ENCODE measurements at places on chromosomes 7 and 10.

DNA sequence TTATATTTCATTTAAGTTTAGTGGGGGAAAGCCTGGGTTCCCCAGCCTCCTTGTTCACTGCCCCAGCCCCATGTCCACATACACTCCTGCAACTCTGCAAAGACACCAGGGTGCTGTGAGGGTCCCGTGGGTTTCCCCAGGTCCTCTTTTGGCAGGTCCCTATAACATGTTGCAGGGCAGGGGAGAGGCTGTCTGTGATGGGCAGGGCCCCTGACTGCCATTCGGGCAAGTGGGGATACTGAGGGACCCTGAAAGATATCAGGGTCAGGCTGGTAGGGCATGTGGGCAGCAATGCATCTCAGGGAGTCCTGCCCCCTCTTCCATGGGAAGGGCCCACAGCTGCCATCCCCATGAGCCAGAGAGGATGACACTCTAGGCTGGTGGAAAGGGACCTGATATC, 28.4 kb downstream of the RASGEF1A start:
- no peak for DNase-seq
- no peak overlapping the region for H3K27ac ChIP-seq
- no peak overlapping the region for H3K4me3 ChIP-seq
- H3K27me3 ChIP-seq = peaks cover 14% of the 10 kb centered on the region
- no peaks in the 10 kb centered on the region for H3K36me3 ChIP-seq

GRCh38 chr10:96238646-96239623, 32.4 kb downstream of the BLNK start:
- H3K36me3 ChIP-seq = peaks cover 87% of the 10 kb centered on the region
- peaks cover 93% of the 10 kb centered on the region for H3K4me1 ChIP-seq
- peak overlapping the region; percentile 45 for H3K4me3 ChIP-seq

DNA sequence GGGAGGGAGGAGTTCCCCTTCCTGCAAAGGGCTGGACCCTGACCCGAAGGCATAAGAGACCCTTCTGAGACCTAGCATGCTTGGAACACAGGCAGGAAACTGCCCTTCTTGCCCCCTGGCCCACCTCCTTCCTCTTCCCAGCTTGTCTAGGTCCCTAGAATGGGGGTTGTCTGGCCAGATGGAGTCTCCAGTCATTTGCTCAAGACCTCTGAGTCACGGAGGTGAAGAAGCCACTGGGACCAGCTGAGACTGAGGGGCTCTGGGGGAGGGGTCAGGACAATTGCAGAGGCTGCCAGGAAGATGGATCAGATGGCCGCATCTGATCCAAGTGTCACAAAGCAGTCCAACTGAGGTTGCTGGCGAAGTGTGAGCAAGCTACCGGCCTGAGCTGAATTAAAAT, 46.2 kb downstream of the COL13A1 start:
- H3K4me3 ChIP-seq = no peak overlapping the region
- DNase-seq = no peak
- no peak overlapping the region for H3K27ac ChIP-seq
- H3K4me1 ChIP-seq = peaks cover 7% of the 10 kb centered on the region

DNA sequence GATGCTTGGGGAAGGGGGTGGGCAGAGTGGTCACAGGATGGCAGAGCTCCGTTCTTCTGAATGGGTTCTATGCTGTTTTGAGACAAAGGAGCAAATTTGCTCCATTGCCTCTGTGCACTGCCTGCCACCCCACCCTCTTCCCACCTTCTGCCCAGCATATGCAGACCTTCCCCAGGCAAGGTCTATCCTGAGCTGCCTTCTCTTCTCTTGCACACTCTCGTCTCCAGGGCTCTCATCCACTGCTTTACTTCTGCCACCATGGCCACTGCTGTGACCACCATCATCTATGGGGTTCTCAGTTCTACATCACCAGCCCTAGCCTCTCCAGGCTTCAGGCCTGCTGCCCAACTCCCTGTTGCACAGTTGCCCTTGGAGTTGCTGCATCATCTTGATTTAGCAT, 230.4 kb downstream of the TMEM178B start:
- DNase-seq = no peak
- H3K4me3 ChIP-seq = no peak overlapping the region
- no peaks in the 10 kb centered on the region for H3K4me1 ChIP-seq
- no peak overlapping the region for H3K27ac ChIP-seq

- no peaks in the 10 kb centered on the region for H3K4me1 ChIP-seq
- no peak for DNase-seq
- H3K27me3 ChIP-seq = no peaks in the 10 kb centered on the region
- H3K36me3 ChIP-seq = no peaks in the 10 kb centered on the region
- no peak overlapping the region for H3K4me3 ChIP-seq
- H3K27ac ChIP-seq = no peak overlapping the region
These were observed 1048.8 kb downstream of the GATA3 start for GRCh38 chr10:9103301-9103700.

DNA sequence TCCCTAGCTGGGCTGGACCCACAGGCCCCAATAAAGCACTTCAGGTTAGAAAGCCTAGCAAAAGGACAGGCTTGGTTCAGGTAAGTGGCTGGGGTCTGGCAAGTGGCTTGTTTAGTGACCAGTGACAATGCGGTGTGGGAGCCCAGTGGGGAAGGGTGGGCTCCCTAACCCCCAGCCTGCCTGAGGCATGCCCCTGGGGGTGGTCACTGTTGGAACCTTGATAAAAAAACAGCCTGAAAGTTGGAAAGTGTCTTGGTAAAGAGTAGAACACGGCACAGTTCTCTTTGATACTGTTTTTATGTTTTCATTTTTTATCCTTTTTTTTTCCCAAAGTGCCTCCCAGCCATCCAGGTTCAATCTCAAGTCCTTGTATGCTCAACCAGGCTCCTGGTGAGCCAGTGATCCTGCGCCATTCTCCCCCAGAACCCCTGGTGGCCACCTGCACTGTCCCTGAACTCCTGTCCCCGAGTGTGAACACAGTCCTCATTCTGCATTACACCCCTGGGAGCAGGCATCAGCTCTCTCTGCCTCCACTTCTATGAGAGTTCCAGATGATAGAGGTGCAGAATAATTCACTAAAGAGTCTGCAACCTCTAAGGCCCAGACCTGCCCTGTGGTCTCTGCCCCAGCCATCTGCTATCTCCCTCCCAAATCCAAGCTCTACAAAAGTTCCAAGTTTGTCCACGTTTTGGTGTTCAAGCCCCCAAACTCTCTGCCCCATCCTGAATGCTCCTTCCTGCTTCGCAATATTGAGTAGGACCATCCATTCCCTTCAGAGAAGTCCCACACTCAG, 15.0 kb upstream of the CXCL12 start:
- peaks cover 6% of the 10 kb centered on the region for H3K27me3 ChIP-seq
- no peak for DNase-seq
- no peaks in the 10 kb centered on the region for H3K4me1 ChIP-seq
- no peak overlapping the region for H3K4me3 ChIP-seq
- H3K27ac ChIP-seq = no peak overlapping the region

GRCh38 chr10:71522442-71523144, 125.9 kb downstream of the CDH23 start:
- no peaks in the 10 kb centered on the region for H3K4me1 ChIP-seq
- no peak for DNase-seq
- H3K27ac ChIP-seq = no peak overlapping the region
- H3K4me3 ChIP-seq = no peak overlapping the region

DNA sequence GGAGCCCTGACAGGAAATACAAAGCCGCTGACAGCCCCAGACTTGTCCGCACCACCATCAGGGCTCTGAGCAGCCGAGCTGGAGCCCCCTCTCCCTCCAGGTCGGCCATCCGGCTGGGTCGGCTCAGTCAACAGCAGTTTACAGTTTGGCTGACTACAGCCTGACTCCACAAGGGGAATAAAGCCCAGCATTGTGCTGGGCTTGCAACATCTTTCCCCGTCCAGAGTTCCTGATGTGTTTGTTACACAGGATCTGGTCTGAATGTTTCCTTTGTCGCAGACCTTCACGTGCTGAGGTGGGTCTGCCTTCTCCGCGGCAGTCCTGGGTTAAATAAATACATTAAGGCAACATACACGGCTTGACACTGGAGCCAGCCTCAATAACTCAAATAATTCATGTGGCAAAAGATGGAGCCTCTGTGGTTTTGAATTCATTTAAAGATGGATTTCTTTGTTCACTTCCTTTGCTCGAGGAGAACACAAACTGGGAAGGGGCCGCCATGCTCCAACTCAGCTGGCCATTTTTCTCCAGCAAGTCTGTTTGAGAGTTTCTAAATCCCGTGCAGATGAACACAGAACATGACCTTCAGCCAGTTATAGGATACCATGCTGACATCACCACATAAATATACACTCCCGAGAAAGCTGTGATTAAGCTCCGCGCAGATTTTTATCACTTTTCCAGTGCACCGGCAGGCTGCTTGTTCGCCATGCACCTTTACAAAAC, 192.1 kb downstream of the WDR11 start:
- H3K36me3 ChIP-seq = no peaks in the 10 kb centered on the region
- no peaks in the 10 kb centered on the region for H3K4me1 ChIP-seq

- peaks cover 22% of the 10 kb centered on the region for H3K27me3 ChIP-seq
- no peaks in the 10 kb centered on the region for H3K36me3 ChIP-seq
- H3K27ac ChIP-seq = no peak overlapping the region
- peak overlapping the region; percentile 86 for H3K4me3 ChIP-seq
- no peak for DNase-seq
These were observed 743 bp downstream of the MKI67 start for GRCh38 chr10:128125416-128125943.

- no peaks in the 10 kb centered on the region for H3K4me1 ChIP-seq
- H3K4me3 ChIP-seq = no peak overlapping the region
- no peaks in the 10 kb centered on the region for H3K36me3 ChIP-seq
- no peak overlapping the region for H3K27ac ChIP-seq
- DNase-seq = no peak
These were observed 18.3 kb upstream of the ADCYAP1R1 start for GRCh38 chr7:31033674-31034300.

DNA sequence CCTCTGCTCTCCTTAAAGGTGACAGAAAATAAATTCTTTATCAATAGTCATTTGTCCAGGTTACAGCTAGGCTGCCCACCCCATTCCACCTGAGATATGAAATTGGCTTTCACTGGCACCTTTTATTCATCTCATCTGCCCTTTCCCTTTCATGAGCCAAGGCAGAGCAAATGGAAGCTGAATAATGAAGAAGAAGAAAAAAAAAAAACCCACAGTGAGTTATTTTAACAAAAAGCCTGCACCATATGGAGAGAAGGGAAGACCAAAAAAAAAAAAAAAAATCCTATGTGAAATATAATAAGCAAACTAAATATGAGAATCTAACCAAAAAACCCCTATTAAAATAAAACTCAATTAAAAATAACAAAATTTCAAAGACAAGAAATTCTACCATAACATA, 59.2 kb downstream of the CHCHD3 start:
- no peaks in the 10 kb centered on the region for H3K27me3 ChIP-seq
- H3K4me3 ChIP-seq = no peak overlapping the region
- peaks cover 35% of the 10 kb centered on the region for H3K36me3 ChIP-seq
- no peak overlapping the region for H3K27ac ChIP-seq

- H3K27ac ChIP-seq = no peak within 1 kb of the TSS
- no peak within 1 kb of the TSS for H3K4me3 ChIP-seq
- DNase-seq = no peak
- no peaks in the 10 kb centered on the region for H3K4me1 ChIP-seq
- H3K36me3 ChIP-seq = no peaks in the 10 kb centered on the region
These were observed at the start of gene CCL24 for GRCh38 chr7:75813781-75814236. Gene CCL24, minus strand, starts transcription at chr7:75813806. Its CDS starts 91 bp downstream, at chr7:75813715.

DNA sequence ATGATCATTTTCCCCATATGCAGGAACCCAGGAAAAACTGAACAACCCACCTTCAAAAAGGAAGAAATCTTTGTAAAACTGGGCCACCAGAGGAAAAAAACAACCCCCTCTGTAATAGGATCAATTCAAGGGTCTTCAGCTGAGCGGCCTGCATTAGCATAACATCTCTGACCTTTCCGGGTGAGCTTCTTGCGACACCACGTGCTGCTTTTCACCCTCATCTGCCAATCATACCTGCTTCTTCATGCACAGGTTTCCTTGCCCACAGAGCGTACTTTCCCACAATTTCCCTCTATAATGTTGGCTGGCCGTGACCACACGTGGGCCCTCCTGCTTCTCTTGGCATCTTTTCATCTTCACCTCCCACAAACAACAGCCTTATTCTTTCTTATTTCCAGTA, 284.3 kb upstream of the NEBL start:
- H3K4me3 ChIP-seq = no peak overlapping the region
- H3K27me3 ChIP-seq = peaks cover 6% of the 10 kb centered on the region
- no peaks in the 10 kb centered on the region for H3K36me3 ChIP-seq
- H3K27ac ChIP-seq = no peak overlapping the region
- DNase-seq = no peak

GRCh38 chr7:11792166-11792565, 39.8 kb downstream of the THSD7A start:
- no peak overlapping the region for H3K4me3 ChIP-seq
- no peaks in the 10 kb centered on the region for H3K4me1 ChIP-seq

DNA sequence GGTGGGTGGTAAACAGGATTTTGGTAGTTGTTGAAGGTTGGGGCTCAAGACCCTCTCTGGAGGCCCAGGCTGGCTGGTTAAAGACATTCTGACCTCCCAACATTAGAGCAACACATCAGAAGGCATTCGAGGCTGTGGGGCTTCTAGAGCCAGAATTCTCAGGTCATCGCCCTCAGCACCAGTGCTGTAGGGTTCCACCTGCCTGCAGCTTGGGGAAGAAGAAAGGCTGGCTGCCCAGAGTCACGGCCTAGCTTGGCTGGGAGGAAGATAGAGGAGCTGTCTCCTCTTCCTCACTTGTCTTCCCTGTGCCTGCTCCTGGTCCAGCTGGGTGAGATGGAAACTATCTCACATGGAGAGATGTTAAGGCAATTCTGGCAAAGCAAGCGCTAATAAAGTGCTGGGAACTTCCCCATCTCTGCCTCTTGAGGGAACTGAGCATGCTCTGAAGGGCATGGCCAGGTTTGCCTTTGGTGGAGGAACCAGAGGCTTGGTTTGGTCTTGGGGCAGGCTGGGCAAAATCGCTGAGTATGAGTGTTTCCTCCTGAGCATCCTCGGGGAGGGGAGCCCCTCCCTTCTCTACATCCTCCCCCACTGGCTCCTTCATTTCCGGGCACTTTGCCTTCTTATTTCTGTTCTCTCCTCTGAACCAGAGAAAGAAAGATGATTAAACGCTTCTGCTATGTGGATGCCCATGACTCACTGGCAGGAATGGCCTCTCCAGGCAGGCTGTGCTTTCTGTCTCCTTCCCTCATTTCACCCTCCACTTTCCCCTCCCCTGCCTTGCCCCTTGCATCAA, 509.0 kb upstream of the PODXL start:
- no peaks in the 10 kb centered on the region for H3K27me3 ChIP-seq
- no peak overlapping the region for H3K4me3 ChIP-seq
- H3K4me1 ChIP-seq = no peaks in the 10 kb centered on the region

GRCh38 chr10:78764846-78765430, 303.8 kb upstream of the ZMIZ1 start:
- H3K4me3 ChIP-seq = no peak overlapping the region
- H3K36me3 ChIP-seq = no peaks in the 10 kb centered on the region
- no peak for DNase-seq

GRCh38 chr7:22395222-22395621, 38.3 kb upstream of the RAPGEF5 start:
- peaks cover 16% of the 10 kb centered on the region for H3K27me3 ChIP-seq
- no peak for DNase-seq
- peaks cover 5% of the 10 kb centered on the region for H3K4me1 ChIP-seq
- H3K36me3 ChIP-seq = no peaks in the 10 kb centered on the region
- H3K27ac ChIP-seq = no peak overlapping the region
